ENCODE measurements at places on chromosomes 1 and 21.

GRCh38 chr1:22969304-22969709 lies 3.4 kb downstream of the LACTBL1 start:
- DNase-seq, result no peak

GRCh38 chr1:55572878-55573734 lies 357.9 kb upstream of the USP24 start:
- DNase-seq, result no peak

DNA sequence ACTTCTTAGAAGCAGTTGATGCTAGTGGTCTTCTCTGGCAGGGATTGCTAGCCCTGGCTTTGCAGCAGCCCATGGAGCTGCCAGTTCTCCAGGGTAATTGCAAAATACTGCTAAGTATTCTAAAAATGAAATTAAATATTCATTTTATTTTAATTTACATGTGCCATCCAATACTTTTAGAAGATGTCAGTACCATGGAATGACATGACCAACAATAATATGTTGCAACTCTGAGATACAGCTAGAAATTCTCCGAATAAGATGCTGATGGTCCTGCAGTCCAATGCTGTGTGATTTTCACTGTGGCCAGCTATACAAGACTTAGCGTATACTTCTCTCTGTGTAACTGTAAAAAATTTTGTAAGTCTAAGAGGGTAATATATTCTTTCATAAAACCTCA lies 20.0 kb upstream of the WARS2 start:
- DNase-seq, result no peak

DNA sequence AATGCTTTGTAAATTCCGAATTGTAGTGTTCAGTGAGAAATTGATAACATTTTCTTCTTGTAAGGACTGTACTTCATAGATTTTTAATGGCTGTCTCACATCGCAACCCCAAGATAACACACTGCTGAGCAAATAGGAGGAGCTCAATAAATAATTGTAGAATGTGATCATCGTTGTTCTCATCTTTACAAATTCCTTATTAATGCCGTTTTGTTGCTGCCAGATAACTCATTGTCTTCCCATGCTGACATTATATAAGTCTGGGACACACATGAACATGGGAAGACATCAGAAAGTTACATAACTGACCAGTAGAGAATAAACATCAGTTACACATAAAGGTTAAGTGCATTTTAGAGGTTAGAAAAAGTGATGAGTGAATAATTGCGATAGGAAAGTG lies 46.4 kb upstream of the TSPAN2 start:
- DNase-seq, result no peak
